ENCODE measurements at places on chromosomes 4 and X. TPM values are rescaled to one million over a fixed set of nuclear protein-coding genes. Genes with fewer than 3 reads are reported as not detected.

DNA sequence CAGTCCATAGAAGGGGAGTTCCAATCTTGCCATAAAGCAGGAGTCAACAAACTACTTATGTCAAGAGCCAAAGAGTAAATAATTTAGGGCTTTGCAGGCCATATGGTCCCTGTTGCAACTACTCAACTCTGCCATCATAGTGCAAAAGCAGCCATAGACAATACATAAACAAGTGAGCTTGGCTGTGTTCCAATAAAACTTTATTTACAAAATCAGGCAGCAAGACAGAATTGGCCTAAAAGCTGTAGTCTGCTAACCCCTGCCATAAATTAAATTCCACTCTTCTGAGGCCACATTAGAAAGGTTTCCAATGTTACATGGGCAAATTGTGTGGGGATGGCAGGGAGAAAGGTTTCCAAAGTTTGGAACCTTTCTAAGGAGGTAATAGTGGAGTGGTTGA, 14.7 kb downstream of the TRMT2B start:
- no peak for DNase-seq

- peak; percentile 2 for DNase-seq
These were observed 182.4 kb upstream of the CXXC4 start for GRCh38 chr4:104677116-104677515.

DNA sequence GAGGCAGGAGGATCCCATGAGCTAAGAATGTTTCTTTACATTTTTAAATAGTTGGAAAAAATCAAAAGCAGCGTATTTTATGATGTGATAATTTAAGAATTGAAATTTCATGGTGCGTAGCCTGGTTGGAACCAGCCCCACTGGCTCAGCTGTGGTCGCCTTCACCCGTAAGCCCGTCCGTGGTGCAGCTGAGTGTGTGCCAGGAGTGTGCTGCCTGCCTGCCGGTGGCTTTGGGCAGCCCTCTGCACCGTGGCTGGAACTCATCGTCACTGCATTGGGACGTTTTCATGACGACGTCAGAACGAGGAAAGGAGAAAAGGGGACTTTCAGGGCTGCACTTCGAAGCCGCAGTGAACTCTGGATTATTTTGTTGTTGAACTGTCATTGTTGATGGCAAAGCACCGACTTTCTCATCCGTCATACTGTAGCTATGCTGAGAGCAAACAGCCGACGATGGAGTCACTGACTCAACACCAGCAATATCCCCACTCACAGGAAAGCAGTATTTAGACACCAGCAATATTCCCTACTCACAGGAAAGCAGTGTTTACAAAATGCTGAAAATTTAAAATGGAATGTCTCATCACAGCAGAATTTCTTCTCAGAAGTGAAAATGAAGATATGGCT, 35.1 kb downstream of the PCGF3 start:
- no peak for DNase-seq

GRCh38 chr4:2275546-2276251, 13.8 kb upstream of the MXD4 start:
- no peak for DNase-seq

DNA sequence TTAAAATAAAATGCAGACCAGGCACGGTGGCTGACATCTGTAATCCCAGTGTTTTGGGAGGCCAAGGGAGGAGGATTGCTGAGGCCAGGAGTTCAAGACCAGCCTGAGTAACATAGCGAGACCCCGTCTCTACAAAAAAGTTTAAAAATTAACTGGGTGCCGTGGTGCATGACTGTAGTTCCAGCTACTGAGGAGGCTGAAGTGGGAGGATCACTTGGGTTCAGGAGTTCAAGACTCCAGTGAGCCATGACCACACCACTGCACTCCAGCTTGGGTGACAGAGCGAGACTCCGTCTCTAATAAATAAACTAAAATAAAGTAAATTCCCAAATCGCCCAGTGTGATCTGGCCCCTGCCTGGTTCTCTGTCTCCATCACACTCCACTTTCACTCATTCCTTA, 43.7 kb downstream of the TENM3 start:
- no peak for DNase-seq

DNA sequence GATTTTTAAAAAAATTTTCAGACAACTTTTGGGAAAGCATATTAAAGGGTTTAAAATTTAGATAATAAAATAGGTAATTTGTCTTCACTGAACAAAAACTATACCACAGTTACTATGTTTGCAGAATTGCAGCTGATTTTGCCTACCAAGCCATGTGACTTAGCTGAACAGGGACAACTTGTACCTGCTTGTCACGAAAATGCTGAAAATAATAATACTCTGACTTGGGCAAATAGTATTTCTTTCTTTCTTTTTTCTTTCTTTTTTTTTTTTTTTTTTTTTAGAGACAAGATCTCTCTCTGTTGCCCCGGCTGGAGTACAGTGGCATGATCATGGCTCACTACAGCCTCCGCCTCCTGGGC, 225.2 kb upstream of the PPP1R2C start:
- no peak for DNase-seq

GRCh38 chr4:174528226-174528625, 5.9 kb upstream of the HPGD start:
- DNase-seq, result no peak

DNA sequence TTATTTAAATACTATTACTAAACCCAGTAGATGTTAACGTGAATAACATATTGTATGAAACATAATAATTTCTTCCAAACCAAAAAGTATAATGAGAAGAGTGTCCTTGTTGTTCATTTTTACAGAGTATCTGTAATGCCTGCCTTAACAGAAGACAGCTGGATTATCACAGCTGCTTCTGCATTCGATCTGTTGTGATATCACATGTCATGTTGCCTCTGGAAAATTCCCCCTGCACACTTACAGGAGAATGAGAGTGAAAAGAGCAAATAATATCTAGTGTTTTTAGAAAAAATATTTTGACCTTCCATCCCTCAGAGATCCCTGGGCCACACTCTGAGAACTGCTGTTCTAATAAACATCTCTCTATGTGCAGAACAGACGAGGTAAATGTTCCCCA, 240.1 kb upstream of the NOCT start:
- DNase-seq, result peak; percentile 22

GRCh38 chr4:189143263-189143952, 797.3 kb upstream of the FRG1 start:
- no peak for DNase-seq

- no peak for DNase-seq
These were observed 469.0 kb upstream of the BOD1L1 start for GRCh38 chr4:14096396-14096965.

DNA sequence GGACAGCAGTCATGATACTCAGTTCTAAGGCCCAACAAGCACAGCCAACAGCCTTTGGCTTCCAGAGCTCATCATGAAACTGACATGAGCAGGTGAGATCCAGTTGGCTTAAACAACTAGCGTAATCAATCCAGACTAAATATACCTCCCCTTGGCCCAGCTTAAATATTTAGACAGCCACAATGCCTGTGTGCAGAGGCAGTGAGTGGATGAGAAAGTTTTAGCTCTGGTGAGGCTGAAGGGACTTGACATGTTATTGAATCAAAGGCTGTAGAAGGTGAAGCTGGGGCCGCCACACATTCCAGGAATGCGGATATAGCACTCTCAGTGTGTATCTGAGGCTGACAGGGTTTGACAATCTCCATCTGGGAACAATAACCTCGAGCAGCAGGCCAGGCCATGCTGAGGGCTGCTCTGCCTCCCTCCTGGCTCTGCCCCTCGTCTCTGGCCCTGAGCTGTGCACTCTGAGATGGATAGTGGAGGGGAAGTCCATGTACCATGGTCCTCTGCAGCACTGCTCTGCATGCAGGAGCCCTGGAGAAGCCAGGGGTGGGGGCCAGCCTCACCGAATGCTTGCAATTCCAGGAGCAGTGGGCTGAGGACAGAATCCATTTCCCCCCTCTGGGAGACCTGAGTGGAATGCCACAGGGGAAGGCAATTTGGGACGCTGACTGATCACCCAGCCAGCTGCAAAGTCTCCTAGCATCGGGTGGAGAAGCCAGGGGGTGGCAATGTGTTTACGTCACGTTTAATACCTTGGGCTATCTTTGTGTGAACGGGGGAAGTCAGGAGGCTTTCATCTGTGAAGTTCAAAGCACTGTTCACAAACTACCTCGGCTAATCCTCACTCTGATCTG, 37.3 kb upstream of the RASL11B start:
- DNase-seq, result no peak

GRCh38 chr4:8132947-8133705, 25.5 kb downstream of the ABLIM2 start:
- DNase-seq, result no peak

DNA sequence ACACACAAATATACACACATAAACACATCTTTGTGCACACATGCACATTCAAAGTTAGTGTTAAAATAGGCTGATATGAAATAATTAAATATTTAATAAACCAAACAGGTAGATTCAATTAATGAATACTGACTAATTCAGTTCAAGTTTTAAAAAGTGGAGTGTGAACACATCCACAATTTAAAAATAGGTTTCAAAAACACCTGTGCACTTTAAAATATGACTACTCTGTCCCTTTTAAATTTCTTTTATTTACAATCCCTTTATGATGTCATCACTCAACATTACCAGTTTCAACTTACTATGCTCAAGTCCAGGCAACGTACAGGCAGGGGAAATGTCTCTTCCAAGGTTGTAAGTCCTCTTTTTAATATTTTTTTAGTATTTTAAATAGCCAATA, at the start of gene CYLC1:
TSS of gene CYLC1 (plus strand) at position 301 of the 400 bp plus-strand sequence. CDS start at position 338, 37 bp downstream.
- no peak for DNase-seq

Gene FGA
- not detected for polyA plus RNA-seq

Gene SLC10A4
- 1.0 TPM for polyA plus RNA-seq

Gene HTN3
- not detected for polyA plus RNA-seq

Gene MTTP
- polyA plus RNA-seq, result 1.6 TPM
